ENCODE measurements at places on chromosomes 1 and 21.

- H3K4me1 ChIP-seq = peaks cover 7% of the 10 kb centered on the region
- peaks cover 8% of the 10 kb centered on the region for H3K36me3 ChIP-seq
- H3K4me3 ChIP-seq = no peak overlapping the region
- peak overlapping the region; percentile 27 for H3K27ac ChIP-seq
Measured at GRCh38 chr21:33848249-33848953, 67.2 kb downstream of the ATP5PO start.

DNA sequence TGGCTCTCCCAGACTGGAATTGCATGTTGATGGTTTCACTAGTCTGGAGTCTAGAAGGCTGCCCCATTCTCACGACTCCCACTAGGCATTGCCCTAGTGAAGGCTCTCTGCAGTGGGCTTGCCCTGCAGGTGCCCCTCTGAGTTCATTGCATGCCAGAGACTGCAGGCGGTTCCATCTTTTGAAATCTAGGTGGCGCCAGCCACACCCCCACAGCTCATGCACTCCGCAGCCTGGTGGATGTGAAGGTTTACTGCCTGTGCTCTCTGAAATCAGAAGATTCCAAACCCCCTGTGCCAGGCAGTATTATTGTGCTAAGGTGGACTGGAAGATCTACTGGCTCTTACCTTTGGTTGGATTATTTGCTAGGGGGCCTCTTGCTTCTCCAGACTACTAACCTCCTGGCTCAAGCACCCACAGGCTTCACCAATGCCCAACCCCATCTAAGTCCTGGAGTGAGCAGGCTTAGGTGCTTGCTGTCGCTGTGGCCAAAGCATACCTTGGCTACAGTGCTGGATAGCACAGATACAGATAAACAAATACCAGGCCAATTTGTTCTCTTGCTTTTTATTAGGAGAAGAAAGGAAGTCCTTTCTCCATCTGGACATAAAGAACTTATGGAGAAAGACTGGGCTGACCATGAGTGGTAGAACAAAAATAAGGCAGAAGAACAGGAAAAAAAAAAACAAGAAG lies 83.5 kb upstream of the SIM2 start:
- no peak overlapping the region for H3K27ac ChIP-seq
- H3K27me3 ChIP-seq = peaks cover 32% of the 10 kb centered on the region
- no peak for DNase-seq
- H3K4me1 ChIP-seq = no peaks in the 10 kb centered on the region
- no peak overlapping the region for H3K4me3 ChIP-seq

DNA sequence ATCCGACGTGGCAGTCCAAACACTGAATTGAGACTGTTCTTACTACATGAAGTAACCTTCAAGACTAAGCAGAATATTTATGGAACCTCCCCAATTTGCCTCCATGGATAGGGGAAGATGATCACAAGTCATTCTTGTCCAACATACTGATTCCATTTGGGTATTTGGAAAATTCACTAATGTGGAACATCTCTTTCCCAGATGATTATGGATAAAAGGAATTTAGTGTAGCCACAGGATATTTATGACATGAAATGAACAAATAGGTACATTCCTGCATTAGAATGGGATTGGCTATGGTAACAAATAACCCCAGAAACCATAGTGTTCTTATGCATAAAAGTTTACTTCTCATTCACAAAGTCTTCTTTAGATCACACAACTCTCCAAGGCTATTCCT lies 40.2 kb upstream of the SGIP1 start:
- no peaks in the 10 kb centered on the region for H3K4me1 ChIP-seq
- no peak for DNase-seq
- no peaks in the 10 kb centered on the region for H3K27me3 ChIP-seq
- H3K4me3 ChIP-seq = no peak overlapping the region
- no peak overlapping the region for H3K27ac ChIP-seq

DNA sequence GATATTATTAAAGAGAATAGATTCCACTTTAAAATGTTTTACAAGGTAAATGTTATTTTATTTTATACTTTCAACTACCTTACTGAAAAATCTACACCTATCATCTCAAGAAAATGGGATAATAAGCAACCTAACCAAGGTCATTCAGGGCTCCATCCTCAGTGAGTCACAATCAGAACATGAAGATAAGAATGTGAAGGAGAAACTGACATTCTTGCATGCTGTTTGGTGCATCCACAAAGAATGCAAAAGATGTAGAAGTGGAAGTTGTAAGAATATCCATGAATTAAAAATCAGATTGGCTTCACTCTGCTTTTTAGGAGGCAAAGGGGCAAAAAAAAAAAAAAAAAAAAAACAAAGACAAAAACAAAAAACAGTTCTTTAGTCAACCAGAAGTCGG lies 6.5 kb downstream of the WARS2 start:
- H3K4me3 ChIP-seq = no peak overlapping the region
- peaks cover 9% of the 10 kb centered on the region for H3K36me3 ChIP-seq
- DNase-seq = no peak
- no peaks in the 10 kb centered on the region for H3K27me3 ChIP-seq

DNA sequence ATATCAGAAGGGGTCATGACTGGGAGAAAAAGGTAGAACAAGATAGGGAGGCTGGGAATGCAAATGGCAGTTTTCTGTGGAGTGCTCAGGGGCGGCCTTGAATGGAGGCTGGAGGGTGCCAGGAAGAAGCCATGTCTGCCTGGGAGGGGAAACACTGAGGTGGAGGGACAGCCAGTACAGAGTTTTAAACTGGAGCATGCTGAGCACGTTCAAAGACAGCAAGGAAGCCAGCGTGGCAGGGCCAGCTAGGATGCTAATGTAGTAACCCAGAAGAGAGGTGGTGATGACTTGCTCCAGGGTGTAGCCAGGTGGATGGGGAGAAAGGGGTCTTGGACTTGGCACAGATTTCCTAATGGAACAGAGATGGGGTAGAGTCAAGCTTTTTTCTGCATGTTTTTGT lies 445.8 kb upstream of the VAMP3 start:
- peaks cover 19% of the 10 kb centered on the region for H3K27me3 ChIP-seq
- no peak for DNase-seq
- no peak overlapping the region for H3K27ac ChIP-seq
- no peak overlapping the region for H3K4me3 ChIP-seq
- no peaks in the 10 kb centered on the region for H3K36me3 ChIP-seq

GRCh38 chr21:42495765-42496119 lies 282 bp downstream of the RSPH1 start:
- DNase-seq = no peak
- peaks cover 16% of the 10 kb centered on the region for H3K4me1 ChIP-seq
- peaks cover 4% of the 10 kb centered on the region for H3K27me3 ChIP-seq
- H3K27ac ChIP-seq = peak overlapping the region; percentile 94
- H3K4me3 ChIP-seq = peak overlapping the region; percentile 87

DNA sequence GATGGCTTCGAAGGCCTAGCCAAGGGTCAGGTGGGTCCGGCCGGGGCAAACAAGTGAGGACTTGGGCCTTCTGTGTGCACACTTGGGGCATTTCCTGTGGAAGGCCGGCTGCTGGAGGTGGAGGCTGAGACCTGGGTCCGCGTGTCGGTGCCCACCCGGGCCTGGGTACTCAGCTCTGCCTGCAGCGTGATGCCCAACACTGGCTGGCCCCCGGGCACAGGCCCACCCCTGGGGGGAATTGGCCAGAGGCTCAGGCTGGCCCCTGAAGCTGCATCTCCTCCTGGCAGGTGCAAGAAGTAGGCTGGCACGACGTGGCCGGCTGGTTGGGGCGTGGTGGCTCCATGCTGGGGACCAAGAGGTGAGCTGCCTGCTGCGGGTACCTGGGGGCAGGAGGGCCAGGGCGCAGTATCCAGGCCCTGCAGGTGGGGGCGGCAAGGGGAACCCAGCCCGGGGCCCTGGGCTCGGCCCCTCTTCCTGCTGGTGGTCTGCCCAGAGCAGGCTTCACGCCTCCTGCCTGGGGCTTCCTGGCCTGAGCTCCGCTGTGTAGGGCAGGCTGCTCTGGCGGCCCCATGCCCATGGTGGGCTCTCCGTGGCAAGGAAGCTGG lies 17.2 kb downstream of the CFAP410 start:
- peaks cover 32% of the 10 kb centered on the region for H3K36me3 ChIP-seq
- DNase-seq = no peak
- H3K4me3 ChIP-seq = no peak overlapping the region
- H3K27ac ChIP-seq = no peak overlapping the region

DNA sequence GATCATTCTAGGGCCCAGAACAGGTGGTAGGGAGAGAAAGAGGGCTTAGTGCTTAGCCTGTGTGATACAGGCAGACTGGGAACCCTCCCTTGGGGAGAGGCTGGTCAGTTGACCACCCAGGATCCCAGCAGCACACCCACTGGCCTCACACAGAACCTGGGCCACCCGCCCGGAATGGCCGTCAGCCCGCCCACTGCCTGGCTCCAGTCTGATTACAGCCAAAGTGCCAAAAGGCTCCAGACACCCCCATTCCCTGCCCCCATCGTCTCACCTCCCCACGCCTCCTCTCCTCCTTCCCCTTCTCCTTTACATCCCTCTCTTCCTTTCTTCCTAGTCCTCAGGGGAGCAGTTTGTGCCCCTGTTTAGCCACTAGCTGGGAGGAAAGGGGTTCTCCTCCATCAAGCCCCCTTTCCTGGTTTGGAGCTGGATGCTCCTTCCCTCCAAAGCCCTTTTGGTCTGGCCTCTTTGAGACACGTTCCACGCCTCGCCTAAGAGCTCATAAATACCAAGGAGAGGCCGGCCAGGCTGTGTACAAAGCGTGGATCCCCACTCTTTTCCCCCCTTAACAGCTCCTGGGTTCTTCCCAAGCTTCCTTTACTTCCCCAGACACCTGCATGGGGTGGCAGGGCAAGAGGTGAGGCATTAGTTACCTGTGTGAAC lies 4.6 kb upstream of the WNT2B start:
- no peak for DNase-seq
- H3K4me1 ChIP-seq = peaks cover 34% of the 10 kb centered on the region
- no peaks in the 10 kb centered on the region for H3K36me3 ChIP-seq
- no peak overlapping the region for H3K4me3 ChIP-seq
- H3K27ac ChIP-seq = no peak overlapping the region
- peaks cover 65% of the 10 kb centered on the region for H3K27me3 ChIP-seq

GRCh38 chr1:20785907-20786252 lies 1.2 kb downstream of the HP1BP3 start:
- H3K36me3 ChIP-seq = peaks cover 2% of the 10 kb centered on the region
- peaks cover 11% of the 10 kb centered on the region for H3K4me1 ChIP-seq
- DNase-seq = no peak
- peak overlapping the region; percentile 97 for H3K27ac ChIP-seq
- H3K4me3 ChIP-seq = peak overlapping the region; percentile 95
- H3K27me3 ChIP-seq = no peaks in the 10 kb centered on the region

DNA sequence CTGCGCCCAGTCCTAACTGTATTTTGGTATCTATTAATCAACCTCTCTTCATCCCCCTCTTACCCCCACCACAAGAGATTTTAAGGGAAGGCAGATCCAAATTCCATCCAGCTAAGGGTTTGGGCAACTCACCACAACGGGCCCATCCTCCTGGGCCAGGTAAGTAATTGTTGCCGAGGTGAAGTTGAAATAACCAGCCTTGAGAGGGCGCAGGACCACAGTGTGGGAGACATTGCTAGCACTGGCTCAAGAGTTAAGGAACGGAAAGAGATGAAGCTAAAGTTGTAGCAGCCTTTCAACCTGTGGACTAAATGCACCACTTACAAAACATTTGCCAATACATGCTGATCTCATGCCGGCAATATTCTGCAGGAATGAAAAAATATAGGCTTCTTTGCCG lies 5.9 kb downstream of the SSR2 start:
- DNase-seq = no peak
- no peak overlapping the region for H3K27ac ChIP-seq
- H3K4me3 ChIP-seq = no peak overlapping the region
- H3K27me3 ChIP-seq = no peaks in the 10 kb centered on the region
- H3K36me3 ChIP-seq = peaks cover 46% of the 10 kb centered on the region

GRCh38 chr21:44867464-44867863 lies 6.0 kb downstream of the PTTG1IP start:
- no peak overlapping the region for H3K4me3 ChIP-seq
- no peak overlapping the region for H3K27ac ChIP-seq
- DNase-seq = no peak
- H3K27me3 ChIP-seq = no peaks in the 10 kb centered on the region
- peaks cover 42% of the 10 kb centered on the region for H3K36me3 ChIP-seq

DNA sequence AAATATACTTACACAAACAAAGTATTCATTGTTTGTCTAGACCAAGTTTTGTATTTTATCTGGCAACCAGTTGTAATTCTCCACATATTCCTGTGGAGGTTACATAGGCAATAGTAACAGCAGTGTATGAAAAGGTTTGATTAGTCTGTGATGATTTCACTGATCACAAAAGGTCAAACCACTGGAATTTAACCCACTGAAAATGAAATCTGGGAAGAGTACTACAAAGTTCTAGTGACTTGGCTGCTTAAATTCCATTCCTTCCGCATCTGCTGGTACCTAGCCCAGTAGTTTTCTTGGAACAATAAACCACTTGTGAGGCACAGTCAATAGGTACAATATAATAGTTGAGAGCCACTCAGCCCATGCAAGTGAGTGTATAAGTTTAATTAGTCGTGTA lies 205.4 kb downstream of the NFIA start:
- H3K36me3 ChIP-seq = no peaks in the 10 kb centered on the region
- no peaks in the 10 kb centered on the region for H3K27me3 ChIP-seq
- no peak overlapping the region for H3K4me3 ChIP-seq
- H3K27ac ChIP-seq = no peak overlapping the region
- DNase-seq = no peak

DNA sequence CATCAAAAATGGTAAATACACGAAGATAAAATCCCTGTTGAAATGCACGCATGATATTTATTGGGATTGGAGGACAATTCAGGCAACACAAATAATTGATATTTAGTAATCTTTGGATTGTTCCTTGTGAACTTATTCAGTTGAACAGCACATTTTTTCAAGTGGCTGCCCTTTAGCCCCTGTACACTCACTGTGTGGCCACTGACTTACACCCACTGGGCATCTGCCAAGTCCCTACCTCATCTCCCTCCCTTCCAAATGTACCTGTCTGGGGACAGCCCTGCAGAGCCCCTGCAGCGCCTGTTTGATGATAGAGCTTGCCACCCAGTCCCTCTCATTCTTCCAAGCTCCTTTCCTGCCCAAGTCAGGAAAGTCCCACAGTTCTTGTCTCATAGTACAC lies 154.3 kb downstream of the GLUL start:
- H3K27ac ChIP-seq = no peak overlapping the region
- peaks cover 8% of the 10 kb centered on the region for H3K4me1 ChIP-seq
- DNase-seq = no peak
- H3K4me3 ChIP-seq = no peak overlapping the region

- no peak overlapping the region for H3K27ac ChIP-seq
- H3K36me3 ChIP-seq = peaks cover 41% of the 10 kb centered on the region
- no peak overlapping the region for H3K4me3 ChIP-seq
Measured at GRCh38 chr1:22077728-22078127, 25.2 kb downstream of the CDC42 start.

DNA sequence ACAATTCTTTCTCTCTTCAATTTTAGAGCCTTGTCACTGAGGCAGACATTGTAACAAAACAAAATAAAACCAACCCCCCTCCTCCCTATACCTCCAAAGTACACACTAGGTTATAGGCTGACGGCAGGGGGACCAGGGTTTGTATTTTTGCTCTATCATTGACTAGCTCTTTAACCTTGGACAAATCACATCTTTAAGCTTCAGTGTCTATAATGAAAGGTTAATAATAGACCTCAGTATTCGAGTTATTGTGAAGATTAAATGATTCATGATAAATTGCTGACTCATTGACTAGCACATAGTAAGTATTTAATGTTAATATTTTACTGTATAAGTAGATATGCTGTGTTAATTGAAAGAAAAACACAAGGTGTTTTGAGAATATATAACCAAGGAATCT lies 1267.6 kb upstream of the ADGRL2 start:
- DNase-seq = no peak
- H3K36me3 ChIP-seq = no peaks in the 10 kb centered on the region
- H3K4me3 ChIP-seq = no peak overlapping the region
- no peaks in the 10 kb centered on the region for H3K4me1 ChIP-seq
- H3K27me3 ChIP-seq = no peaks in the 10 kb centered on the region

- no peaks in the 10 kb centered on the region for H3K4me1 ChIP-seq
- H3K36me3 ChIP-seq = no peaks in the 10 kb centered on the region
- peaks cover 14% of the 10 kb centered on the region for H3K27me3 ChIP-seq
- DNase-seq = no peak
- H3K27ac ChIP-seq = no peak overlapping the region
Measured at GRCh38 chr1:152924191-152924590, 15.8 kb downstream of the IVL start.
